ENCODE measurements at places on chromosomes 6 and 20. TPM values are rescaled to one million over a fixed set of nuclear protein-coding genes. Genes with fewer than 3 reads are reported as not detected.

- DNase-seq: no peak
Measured at GRCh38 chr6:146928503-146928902, 275.7 kb upstream of the STXBP5 start.

DNA sequence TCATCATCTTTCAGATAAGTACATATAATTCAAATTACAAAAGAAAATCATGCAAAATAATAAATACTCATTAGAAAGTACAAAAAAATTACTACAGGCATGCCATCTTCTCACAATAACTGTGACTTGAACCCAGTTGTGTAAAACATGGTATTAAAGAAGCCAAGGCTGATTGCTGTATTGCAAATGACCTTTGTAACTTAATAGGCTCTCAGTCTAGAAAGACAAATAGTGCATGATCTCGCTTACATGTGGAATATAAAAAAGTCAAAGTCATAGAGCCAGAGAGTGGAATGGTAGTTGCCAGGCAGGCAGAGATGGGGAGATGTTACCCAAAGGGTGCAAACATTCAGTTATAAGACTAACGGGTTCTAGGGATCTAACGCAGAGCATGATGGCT is 626.1 kb downstream of the COL12A1 start:
- DNase-seq: no peak

DNA sequence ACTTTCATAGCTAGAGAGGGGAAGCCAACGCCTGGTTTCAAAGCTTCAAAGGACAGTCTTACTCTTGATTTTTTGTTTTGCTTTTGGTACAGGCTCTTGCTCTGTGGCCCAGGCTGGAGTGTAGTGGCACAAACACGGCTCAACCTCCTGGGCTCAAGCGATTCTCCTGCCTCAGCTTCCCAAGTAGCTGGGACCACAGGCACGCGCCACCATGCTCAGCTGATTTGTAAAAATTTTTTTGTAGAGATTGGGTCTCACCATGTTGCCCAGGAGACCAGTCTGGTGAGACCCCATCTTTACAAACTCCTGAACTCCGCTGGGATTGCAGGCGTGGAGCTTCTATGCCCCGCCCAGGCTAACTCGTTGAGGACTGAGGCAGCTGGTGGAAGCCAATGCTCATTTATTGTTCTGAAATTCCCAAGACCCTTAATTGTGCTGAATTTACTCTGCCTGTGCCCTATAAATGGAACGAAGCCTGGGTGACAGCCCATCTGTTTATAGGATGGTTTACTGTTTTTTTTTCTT is 18.0 kb downstream of the SRSF3 start:
- DNase-seq: no peak

GRCh38 chr6:101936516-101936915 is 543.0 kb downstream of the GRIK2 start:
- no peak for DNase-seq

WFDC2 gene
- not detected for total RNA-seq

BTN1A1 gene
- total RNA-seq: not detected

SENP6 gene
- total RNA-seq: 67.7 TPM

C20orf204 gene
- total RNA-seq: 0.24 TPM

All from SJSA1 (cell line).